RPMI8226 (cell line): ENCODE measurements at places on chromosomes 6 and 20.

- no peak for DNase-seq
Observed at GRCh38 chr20:24765316-24766142, 183.5 kb upstream of the CST7 start.

DNA sequence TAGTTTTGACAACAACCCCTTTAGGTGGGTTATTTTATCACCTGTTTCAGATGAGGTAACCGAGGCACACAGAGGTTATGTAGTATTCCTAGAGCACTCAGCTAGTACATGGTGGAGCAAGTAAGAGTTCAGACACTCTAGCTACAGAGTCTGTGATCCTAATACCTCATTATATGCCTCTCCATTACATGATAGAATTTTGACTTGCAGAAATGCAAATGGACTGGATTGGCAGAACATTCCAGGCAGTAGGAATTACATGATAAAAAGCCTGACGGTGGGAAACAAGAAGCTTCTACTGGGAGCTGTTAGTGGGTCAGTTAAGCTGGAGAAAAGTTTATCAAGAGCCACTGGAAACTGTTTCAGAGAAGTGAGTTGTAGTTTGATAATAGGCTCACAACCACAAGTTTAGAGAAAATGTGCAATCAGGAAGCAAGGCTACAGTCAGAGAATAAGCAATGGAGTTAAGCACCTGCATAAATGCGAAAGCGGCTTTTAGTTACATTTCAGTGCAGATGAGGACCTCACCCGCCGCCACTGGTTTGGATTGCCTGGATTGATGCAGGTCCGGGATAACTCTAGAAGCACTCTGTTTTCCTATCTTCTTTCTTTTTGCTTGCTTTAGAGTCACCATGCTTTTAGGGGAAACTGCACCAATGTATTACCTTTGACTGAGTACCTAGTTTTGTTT, 34.7 kb upstream of the MYLK2 start:
- DNase-seq: no peak

- DNase-seq: no peak
Observed at GRCh38 chr6:83303426-83303825, 110.3 kb downstream of the RWDD2A start.

DNA sequence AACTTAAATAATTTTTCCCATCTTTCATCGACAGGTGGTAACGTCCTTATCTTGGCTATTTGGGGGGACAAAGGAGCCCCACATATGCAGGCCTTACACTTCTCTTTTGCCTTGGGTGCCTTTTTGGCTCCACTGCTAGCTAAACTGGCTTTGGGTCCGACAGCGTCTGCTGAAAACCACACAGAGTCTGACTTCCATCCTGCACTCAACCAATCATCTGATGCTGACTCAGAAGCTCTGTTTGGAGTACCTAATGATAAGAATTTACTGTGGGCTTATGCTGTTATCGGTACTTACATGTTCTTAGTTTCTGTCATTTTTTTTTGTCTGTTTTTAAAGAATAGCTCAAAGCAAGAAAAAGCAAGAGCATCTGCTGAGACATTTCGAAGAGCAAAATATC, 178.5 kb downstream of the SLC16A10 start:
- DNase-seq: no peak

- no peak for DNase-seq
Observed at GRCh38 chr6:122452509-122452908, 19.1 kb downstream of the SERINC1 start.

- DNase-seq: no peak
Observed at GRCh38 chr20:20034486-20034885, 17.3 kb downstream of the NAA20 start.

- DNase-seq: no peak
Observed at GRCh38 chr20:58512808-58513552, 2.2 kb downstream of the APCDD1L start.

DNA sequence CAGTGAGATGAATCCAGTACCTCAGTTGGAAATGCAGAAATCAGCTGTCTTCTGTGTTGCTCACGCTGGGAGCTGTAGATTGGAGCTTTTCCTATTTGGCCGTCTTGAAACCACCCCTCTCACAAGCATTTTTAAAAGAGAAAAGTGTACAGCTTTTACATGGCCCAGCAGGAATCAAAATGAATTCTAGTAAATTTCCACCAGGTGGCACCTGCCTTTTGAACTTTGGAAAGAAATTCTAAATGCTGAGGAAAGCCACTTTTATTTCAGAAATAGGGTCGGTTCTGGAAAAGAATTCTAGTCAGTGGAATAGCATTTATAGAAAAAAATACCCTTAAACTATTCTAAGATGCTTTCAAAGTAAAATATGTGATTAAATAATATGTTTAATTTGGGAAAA, 647.8 kb downstream of the CD109 start:
- peak; percentile 10 for DNase-seq

- no peak for DNase-seq
Observed at GRCh38 chr6:70241031-70241430, 61.9 kb downstream of the COL9A1 start.

DNA sequence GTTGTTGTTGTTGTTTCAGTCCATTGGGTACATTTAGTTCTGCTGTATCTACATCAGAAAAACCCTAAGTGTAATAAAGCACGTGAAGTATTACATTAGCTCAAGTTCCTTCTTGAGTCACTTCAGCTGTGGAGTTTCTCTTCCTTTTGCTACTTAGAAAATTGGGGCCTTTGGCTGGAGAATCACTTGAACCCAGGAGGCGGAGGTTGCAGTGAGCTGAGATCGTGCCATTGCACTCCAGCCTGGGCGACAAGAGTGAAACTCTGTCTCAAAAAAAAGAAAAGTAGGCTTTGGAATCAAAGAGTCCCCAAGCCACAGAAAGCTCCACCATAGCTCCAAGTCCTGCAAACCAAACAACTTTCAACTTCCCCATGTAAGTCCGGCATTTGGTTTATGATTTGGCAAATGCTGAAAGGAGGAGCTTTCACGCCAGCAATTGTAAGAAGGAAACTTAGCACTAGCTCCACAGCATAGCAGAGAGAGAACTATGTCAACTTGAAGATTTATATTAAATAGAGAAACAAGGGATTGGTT, 56.5 kb upstream of the RNF144B start:
- DNase-seq: no peak

DNA sequence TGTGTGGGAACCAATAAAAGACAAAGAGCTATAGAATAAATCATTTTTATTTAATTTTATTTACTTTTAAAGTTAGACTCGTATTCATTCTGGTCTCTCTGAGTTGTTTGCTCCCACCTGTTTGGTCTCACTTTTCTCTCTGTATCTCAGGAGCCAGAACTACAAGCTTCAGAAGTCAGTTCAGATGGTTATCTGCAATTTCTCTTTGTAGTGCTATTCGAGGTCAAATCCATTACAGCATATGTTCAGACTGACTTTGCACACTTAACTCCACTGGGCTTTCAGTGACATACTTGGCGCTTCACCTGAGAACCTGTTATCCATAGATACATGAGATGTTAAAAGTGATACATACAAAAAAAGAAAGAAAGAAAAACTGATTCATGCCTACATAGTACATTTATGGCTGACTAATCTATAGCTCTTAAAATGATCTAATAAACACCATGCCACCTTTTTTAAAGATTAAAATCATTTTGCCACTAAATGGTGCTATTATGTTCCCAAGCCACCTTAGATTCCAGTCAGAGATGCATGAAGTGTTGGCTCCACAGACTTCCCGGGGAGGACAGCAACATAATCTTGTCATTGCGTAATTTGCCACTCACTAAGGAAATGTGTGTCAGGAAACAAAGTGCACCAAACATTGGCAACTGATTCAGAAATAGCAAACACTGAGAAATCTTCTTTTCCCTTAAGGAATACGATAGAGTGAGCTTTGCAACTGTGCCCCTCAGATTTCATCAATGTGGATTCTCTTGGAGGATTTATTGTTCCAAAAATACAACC, 396.7 kb downstream of the HACE1 start:
- DNase-seq: no peak

- peak; percentile 65 for DNase-seq
Observed at GRCh38 chr6:52498538-52499017, 78.3 kb downstream of the TRAM2 start.

DNA sequence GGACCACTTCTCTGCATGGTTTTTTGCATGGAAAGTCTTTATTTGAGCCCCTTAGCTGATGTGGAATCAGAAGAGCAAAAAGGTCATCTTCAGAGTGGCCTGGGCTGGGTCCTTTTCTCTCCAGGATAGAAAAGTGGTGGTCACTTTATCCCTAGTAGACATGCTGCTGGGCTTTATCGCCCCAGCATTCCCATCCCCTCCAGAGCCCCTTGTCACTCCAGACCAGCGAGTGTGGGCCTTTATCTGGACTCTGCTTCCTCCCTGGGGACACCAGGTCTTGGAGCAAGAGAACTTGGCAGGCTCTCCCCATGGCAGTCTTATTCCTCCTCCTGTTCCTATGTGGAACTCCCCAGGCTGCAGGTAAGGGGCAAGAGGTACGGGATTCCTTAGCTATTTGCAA, at the start of gene LY6G6F:
Gene LY6G6F (plus strand): TSS at position 268 of the 400 bp plus-strand sequence. CDS start 41 bp downstream, at position 309.
- DNase-seq: no peak

- DNase-seq: peak; percentile 92
Observed at GRCh38 chr6:34791701-34792604, at the start of gene BLTP3A. TSS of gene BLTP3A (plus strand) at chr6:34792083. CDS start at chr6:34792251, 168 bp downstream.
